ENCODE measurements at places on chromosomes 6 and 20.

GRCh38 chr20:24501764-24502556 lies 32.5 kb downstream of the SYNDIG1 start:
- DNase-seq = no peak

GRCh38 chr20:13857961-13858360 lies 73.1 kb downstream of the NDUFAF5 start:
- DNase-seq = no peak

DNA sequence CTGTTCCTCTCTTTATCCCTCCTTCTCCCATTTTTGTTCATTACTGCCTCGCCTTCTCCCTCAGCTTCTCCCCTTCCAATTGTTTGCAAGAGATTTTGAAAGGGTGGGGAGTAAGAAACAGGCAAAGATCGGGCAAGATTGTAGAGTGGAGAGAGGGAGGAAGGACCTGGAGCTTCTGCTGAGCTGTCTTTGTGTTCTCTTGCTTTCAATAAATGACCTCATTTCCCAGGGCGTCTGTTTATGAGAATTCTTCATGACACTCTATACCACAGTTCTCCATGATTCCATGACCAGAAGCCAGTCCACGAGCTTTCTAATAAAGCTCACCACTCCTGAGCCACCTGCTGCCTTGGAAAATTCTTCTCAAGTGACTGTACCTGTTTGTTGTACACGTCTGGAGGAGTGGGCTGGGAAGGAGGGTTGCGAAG lies 50.0 kb upstream of the PLEKHG1 start:
- no peak for DNase-seq

GRCh38 chr6:14466278-14466677 lies 348.7 kb downstream of the CD83 start:
- DNase-seq = no peak

- no peak for DNase-seq
These were observed 25.3 kb upstream of the CHD6 start for GRCh38 chr20:41643504-41643938.

DNA sequence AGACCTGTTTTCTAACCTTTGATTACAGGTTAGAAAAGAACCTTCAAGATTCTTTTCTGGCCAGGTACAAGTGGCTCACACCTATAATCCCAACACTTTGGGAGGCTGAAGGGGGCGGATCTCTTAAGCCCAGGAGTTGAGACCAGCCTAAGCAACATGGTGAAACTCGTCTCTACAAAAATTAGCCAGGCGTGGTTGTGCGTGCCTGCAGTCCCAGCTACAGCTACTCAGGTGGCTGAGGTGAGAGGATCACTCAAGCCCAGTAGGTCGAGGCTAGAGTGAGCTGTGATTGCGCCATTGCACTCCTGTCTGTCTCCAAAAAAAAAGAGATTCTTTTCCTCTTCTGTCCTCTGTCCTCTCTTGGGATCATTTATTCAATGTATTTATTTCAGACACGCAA lies 14.5 kb downstream of the PPIL1 start:
- no peak for DNase-seq

GRCh38 chr20:21146215-21146614 lies 20.3 kb downstream of the KIZ start:
- no peak for DNase-seq
